Jurkat, Clone E6-1 (cell line): ENCODE measurements at places on chromosomes 2 and 18.

DNA sequence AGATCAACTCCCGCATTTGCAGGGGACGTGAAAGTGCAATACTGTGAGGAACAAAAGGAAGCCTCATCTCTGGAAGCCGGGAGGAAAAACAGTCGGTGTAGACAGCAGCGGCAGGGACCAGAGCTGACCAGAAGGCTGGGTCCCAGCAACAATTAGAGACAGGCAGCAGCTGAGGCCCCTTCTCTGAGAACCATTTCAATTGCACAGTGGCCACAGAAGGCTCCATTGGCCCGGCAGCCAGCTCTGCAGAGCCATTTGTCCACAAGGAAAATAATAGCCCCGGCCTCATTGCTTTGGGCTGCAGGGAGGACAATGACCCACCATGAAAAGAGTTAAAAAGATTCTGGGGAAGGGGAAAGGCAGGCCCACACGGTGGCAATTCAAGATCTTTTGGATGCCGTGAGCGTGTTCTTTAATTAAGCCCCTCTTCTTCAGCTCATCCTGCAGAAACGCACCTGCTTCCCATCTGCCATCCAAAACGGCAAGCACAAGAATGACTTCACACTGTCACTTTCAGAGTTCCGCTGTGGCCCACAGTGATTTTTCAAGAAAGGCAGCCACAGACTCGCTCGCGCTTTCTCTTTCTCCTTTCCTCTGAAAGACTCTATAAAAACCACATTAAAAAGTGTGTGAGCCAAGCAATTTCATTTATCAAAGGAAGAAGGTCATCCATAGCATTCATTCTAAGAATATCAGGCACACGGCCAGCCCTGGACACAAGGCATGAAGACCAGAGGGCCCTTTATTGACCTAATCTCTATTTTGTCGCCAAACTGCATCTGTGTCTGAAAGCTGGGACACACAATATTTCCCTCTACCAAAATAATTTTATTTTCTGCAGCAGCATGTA lies 293.6 kb downstream of the SOX11 start:
- DNase-seq: peak; percentile 19

DNA sequence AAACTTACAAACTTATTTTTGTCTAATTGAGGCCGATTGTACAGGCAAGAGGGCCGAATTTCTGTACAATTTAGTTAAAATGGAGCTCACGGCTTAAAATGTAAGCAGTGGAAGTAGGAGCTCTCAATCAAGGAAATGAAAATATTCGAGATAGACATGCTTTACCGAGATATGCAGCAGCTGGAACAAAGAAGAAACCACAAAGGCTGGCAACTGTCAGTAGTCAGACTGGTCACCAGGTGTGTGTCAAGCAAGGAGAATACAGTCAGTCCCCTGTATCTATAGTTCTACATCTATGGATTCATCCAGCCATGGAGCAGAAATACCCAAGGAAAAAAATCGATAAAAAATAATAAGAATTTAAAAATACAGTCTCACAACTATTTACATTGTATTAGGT lies 122.6 kb downstream of the WDSUB1 start:
- DNase-seq: peak; percentile 89

DNA sequence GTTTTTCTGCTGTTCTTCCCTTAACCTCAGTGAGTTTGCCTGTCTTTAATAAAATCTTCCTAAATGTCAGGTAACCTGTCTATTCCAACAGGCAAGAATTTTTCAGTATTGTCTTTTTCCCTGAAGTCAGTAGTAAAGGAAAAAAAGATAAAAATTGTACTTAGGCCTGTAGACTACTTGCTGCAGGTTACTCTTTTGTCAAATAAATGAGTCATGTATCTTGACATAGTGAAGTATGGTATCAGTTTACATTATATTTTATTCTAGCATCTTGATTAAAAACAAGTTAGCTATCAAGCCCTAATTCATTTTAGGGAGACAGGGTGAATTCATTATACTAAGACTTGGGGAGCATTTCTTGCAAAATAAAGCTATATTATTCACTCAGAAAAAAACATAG lies 59.8 kb downstream of the ITGA4 start:
- no peak for DNase-seq

GRCh38 chr2:19667085-19667484 lies 234.7 kb downstream of the TTC32 start:
- no peak for DNase-seq
